ENCODE measurements at places on chromosomes 5 and 9.

GRCh38 chr5:139776861-139777260 is 18.7 kb upstream of the PSD2 start:
- no peak for DNase-seq

GRCh38 chr5:32504989-32505596 is 60.6 kb upstream of the ZFR start:
- DNase-seq = peak; percentile 45

GRCh38 chr5:129216001-129216400 is 121.5 kb downstream of the ISOC1 start:
- DNase-seq = no peak

- no peak for DNase-seq
Measured at GRCh38 chr5:171477101-171477500, 57.7 kb downstream of the FGF18 start.

- DNase-seq = no peak
Measured at GRCh38 chr9:20200581-20200980, 411.7 kb upstream of the SLC24A2 start.

- DNase-seq = no peak
Measured at GRCh38 chr9:89386797-89387196, 68.5 kb downstream of the SECISBP2 start.

DNA sequence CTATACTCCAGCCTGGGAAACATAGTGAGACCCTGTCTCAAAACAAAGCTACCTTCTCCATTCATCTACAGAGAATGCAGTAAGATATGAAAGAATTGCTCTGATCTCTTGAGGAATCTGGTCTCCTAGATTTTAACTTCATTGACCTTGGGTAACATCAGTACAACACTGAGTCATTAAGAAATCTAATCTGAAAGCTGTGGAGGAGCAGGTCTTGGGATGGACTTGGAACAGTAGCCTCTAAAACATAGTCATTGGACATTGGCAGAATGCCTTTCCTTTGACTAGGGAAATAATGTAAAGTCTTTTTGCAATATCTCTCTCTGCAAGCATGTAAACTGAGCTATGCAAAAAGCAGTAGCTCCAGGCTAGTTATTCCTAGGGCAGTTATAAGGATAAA is 58.1 kb downstream of the KCNN2 start:
- no peak for DNase-seq

DNA sequence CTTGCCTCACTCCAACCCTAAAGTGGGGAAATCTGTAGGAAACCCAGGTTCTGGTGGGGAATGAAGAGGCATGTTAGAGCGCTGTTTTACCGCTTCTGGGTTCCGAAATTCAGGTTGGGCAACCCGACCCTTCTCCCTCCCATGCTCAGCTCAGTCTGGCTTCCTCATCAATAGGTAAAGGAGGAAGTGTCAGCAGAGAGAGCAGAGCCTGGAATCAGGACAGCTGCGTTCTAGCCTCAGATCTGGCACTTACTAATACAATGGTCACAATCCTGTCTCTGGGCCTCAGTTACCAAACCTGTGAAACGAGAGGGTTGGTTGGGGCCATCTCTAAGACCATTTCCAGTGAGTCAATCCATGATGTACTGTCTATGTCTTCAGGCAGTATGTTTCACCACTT is 16.2 kb upstream of the TNIP1 start:
- DNase-seq = no peak

- no peak for DNase-seq
Measured at GRCh38 chr9:114782586-114782985, 23.3 kb downstream of the TNFSF15 start.

DNA sequence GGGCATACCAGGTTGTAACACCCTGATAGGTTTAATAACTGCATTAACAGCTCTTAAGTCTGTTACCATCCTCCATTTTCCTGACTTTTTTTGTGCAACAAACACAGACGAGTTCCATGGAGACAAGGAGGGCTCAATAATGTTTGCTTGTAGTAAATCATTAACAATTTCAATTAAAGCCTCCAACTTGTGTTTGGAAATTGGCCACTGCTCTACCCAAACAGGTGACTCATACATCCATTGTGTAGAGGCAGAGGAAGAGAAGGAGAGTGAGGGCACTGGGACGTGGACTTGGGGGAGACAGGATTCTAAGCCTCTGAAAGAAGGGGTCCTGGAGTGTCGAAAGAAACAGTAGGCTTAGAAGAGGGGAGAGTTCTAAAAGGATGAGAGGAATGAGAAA is 213.6 kb upstream of the KCNN2 start:
- no peak for DNase-seq

DNA sequence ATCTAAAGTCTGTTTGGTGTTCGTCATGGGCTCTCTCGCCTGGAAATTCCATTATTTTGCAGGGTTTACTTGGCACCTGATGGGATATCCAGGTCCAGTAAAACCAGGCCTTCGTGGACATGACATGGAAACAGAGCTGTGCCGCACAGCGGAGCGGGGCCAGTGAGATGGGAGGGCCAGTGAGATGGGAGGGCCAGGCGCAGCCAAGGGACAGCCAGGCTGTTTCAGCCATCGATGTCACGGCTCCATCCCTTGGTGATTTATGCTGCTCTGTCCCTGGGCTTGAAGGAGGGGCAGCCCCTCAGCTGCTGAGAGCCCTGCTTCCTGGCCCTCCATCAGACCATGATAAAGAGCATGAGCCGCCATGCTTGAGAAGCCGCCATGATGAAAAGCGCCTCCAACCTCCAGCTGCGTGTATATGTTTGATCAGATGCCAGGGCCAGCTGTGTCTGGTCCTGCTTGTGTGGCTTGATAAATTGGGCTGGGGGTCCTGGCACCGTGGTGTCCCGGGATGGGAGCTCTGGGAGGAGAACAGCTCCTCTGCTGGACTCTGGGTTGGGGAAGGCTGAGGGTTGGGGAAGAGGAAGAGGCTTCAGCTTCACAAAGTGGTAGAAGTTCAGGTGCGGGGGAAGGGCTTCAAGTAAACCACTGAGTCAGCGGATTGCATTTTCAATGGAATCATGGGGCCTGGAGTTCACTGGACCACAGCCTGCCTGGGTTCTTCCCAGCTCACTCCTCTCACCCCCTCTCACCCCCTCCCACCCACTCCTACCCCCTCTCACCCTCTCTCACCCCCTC is 6.1 kb upstream of the COL5A1 start:
- no peak for DNase-seq

GRCh38 chr5:41368158-41368557 is 142.2 kb downstream of the PLCXD3 start:
- DNase-seq = no peak

DNA sequence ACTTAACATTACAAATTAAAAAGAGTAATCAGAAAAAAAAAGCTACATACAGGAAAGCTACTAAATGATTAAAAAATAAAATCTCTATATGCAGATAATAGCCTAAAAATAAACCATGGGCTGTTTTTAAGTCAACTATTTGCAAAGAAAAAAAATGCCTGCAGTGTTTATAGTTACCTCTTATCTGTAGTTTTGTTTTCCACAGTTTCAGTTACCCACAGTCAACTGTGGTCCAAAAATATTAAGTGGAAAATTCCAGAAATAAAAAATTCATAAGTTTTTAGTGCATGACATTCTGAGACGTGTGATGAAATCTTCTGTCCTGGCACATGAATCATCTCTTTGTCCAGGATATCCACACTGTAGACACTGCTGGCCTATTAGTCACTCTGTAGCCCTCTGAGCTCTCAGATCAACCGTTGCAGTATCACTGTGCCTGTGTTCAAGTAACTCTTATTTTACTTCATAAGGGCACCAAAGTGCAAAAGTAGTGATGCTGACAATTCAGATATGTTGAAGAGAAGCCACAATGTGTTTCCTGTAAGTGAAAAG is 59.2 kb downstream of the PRELID2 start:
- peak; percentile 75 for DNase-seq

DNA sequence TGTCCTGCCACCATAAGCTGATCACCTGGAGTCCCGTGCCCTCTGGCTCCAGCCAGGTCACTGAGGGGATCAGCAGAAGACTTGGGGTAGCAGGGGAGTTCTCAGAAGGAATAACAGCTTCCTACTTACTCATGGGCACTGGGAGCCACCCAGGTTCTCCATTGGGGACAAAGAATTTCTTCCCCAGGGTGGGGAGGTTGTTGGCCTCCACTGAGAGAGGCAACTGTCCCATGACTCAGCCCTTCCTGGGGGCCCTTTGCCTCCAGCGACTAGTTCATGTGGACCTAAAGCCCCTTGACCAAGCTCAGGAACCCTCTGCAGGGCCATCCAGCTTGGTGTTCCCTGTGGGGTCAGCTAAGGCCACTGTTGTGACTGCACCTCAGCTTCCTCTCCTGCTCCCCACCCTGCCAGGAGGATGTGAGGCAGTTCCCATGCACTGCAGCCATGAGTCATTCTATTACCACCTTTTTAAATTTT is 175.0 kb downstream of the AUH start:
- peak; percentile 51 for DNase-seq

- DNase-seq = no peak
Measured at GRCh38 chr5:169933616-169934015, 46.7 kb downstream of the INSYN2B start.

DNA sequence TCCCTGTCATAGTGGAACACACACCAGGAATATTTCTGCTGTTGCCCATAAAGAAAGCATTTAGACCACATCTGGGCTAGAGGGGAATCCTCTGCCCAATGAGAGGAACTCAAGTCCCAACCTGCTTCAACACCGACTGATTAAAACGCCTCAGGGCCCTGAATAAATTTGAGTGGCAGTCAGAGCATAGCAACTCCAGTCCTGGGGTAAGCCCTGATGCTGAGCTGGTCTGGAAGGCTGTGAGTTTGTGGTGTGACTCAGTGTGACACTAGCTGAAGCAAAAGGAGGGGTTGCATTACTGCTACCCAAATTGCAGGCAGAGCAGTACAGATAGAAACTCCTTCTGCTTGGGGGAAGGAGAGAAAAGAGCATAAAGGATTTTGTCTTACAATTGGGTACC is 148.3 kb downstream of the PRDM9 start:
- no peak for DNase-seq

GRCh38 chr5:160378330-160378729 is 7.9 kb upstream of the C1QTNF2 start:
- no peak for DNase-seq

DNA sequence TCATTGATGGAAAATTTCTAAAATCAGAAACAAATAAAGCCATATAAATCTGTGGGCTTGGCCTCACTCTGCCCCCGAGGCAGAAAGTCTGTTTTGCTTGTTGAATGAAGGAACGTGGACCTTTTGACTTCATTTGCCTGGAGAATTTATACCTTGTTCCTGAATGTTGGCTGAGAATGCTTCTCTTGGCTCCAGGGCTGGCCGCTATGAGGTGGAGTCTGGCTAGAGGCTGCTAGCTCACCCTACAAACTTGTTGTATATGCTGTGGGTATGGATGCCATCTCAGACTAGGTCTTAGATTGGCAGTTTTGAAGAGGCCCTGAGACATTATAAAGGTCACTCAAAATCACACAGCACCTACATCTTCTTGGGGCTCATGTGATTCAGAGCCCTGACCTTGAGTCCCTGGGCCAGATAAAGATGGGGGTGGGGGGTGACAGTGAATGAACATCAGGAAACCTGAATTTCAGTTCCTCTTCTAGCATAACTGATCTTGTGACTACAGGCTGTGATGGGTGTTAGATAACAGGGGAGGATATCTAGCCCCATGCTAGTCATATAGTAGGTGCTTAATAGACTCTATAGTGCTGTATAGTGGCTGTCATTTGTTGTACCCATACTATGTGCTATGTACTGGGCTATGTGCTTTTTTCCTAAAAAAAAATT is 2.8 kb downstream of the GM2A start:
- DNase-seq = no peak

DNA sequence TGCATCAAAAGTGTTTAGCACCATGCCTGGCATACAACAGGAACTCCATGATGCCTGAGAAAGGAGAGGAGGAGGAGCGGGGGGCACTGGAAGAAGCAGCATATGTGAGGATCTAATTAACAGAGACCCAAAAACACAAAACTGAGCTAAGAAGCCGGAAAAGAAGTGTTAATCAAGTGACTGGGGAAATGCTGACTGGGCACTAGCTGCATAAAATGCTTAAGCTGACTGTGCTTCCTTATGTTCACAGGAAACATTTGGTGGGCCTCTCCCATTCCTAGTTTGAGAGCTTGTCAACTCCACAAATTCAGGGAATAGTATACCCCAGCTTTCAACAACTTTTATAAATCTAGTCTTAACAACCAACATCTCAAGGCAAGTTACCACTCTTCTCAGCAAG is 26.6 kb downstream of the DEPDC1B start:
- no peak for DNase-seq

DNA sequence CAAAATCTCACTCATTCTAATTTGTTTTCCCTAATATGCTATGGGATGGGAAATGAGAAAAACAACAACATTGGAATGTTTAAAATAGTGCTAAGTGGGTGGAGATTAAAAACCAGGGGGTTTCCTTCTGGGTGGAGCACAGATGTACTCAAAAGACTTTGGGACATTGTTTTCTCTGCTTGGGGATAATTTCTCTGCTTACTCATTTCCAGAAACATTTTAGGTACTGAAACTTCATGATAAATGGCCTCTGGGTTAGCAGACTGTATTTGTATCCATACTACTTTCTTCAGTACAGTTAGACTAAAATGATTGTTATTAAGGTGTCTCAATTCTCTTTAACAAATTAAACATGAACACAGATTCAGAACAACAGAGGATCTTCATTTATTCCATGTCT is 17.4 kb downstream of the ELOVL7 start:
- DNase-seq = no peak

DNA sequence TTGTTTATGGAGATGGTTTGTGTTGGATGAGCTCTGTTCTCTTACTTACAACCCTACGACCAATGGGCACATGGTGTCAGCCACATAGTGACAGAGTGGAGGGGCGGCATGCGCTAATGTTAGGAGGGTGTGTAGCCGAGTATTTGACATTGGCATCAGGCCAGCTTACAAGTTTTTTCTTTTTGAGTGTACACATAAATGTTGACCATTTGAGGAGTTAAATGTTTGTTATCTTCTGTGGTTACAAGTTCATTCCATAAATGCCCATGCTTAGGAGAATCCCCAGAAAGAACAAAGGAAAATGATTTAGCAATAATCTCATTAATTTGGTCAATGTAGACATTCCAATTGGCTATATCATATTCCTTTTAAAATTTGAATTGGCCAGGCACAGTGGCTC is 180.1 kb upstream of the ELL2 start:
- DNase-seq = no peak

GRCh38 chr5:66789434-66789833 is 193.2 kb downstream of the MAST4 start:
- DNase-seq = no peak

DNA sequence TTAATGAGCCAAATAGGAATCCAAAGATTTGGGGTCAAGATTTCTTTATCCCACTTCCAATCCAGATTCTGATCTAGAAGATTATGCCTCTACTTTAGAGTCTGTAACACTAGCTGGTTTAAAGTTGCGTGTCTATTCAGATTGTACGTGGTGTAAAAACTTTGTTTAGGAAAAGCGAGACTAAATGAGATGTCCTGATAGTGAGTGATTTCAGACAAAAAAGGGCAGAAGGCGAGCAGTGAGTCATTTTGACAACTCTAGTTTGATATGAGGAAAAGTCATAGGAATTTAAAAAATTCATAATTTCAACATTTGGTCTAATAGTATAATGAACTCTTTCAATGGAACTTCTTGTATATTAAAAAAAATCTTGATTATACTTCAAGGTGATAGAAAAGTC is 119.6 kb upstream of the KLF9 start:
- DNase-seq = no peak

- DNase-seq = no peak
Measured at GRCh38 chr5:172685091-172685490, 44.0 kb downstream of the NEURL1B start.

GRCh38 chr5:124593952-124594351 is 152.5 kb downstream of the ZNF608 start:
- no peak for DNase-seq

All from Daoy (cell line).